Urothelium cell line (cell line): ENCODE measurements at places on chromosomes 16 and 17.

GRCh38 chr16:89084411-89084810, 9.2 kb upstream of the ACSF3 start:
- DNase-seq, result no peak

GRCh38 chr17:17499402-17500145, 3.4 kb upstream of the RASD1 start:
- no peak for DNase-seq

GRCh38 chr16:68388124-68388523, 60.2 kb downstream of the SMPD3 start:
- no peak for DNase-seq

- no peak for DNase-seq
Measured at GRCh38 chr17:82849076-82849945, 9.5 kb upstream of the ZNF750 start.

DNA sequence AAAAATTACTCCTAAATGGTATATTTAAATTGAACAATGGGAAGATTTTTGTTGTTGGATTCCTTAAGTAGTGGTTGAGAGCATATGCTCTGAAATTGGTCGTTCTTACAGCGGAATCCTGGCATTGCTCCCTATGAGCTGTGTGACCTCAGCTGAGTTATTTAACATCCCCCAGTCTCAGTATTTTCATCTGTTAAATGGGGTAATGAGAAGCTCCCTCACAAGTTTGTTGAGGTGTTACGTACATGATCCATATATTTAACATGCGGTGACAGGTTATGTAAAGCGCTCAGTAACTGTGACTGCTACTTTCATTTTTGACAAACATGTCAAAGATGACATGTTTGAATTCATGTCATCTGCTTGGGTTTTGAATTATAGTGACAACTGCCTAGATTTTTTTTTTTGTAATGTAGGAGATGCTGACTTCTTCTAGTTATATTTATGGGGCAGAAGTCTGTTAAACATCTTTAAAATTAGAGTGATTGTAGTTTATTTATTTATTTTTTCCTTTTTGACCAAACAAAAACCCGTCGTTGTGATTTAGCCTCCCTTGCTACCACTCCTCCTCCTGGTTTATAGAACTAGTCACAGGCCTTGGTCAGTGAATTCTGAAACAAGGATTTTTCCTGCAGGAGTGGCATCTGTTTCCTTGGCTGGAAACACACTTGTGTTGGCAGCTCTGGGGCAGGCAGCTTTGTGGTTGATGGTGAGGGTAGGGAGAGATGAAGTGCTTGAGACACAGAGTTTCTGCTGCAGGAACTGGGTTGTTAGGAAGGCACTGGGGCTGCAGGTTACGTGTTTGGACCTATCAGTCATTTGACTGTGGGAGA, 268.8 kb downstream of the SNX29 start:
- DNase-seq, result no peak

DNA sequence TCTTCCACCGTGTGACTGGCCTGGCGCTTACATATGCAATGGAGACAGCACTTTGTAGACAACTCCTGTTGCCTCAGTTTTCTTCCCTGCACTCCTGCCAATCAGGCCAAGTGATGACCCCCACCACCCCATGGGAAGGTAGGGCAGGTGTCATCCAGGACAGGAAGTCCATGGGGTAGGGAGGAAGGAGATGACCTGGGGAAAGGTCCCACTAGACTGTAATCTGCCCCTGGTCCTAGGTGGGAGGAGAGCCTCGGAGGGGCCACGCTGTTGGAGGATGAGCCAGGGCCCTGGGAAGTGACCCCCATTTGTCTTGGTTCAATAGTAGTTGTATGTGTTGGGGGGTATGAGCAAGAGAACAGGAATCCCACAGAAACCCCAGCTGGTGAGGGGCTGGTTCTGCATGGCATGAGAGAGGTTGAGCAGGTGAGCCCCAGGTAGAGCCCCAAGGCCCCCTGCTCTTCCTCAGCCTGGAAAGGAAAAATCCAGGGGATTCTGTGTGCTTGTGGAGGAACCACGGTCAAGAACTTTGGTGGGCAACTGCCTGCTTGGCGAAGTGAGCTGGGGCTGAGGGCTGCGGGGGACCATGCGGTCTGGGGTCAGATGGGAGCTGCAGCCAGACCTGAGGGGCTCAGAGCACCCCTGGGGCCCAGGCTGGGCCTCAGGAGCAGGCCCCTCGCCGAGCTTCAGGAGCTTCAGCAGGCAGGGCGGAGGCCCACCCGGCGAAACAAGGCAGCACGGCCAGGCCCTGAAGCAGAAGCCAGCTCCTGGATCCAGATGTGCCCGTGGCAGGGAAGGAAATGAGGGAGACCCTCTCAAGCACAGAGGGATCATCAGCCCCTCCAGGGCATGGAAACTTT, 50.7 kb downstream of the NT5M start:
- no peak for DNase-seq

- no peak for DNase-seq
Measured at GRCh38 chr16:84464116-84464515, 40.3 kb downstream of the MEAK7 start.

- DNase-seq, result no peak
Measured at GRCh38 chr17:45861165-45861564, 16.5 kb downstream of the SPPL2C start.

GRCh38 chr17:70153210-70153609, 16.1 kb upstream of the KCNJ2 start:
- DNase-seq, result no peak

DNA sequence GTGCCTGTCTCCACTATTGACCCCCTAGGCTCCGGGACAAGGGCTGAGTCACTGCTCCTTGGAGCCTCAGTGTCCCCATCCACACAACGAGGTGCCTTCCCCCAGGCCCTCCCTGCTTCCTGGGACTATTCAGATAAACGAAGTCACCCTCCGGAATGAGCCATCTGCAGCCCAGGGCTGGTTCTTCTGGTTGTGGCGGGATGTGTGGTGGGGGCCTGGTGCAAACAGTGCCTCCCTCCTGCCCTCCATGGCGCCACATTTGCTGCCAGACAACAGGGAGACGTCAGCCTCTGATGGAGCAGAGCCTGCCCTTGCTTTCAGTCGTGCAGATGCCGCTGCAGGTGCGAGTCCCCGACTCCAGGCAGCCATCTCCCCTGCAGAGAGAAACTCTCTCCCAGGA, 5.1 kb upstream of the KRT16 start:
- DNase-seq, result no peak

GRCh38 chr16:2814551-2815298, 2.3 kb upstream of the PRSS21 start:
- no peak for DNase-seq

GRCh38 chr17:19370493-19370960, 7.8 kb upstream of the MAPK7 start:
- DNase-seq, result no peak

GRCh38 chr17:66098040-66098439, 93.9 kb downstream of the CEP112 start:
- DNase-seq, result no peak

- no peak for DNase-seq
Measured at GRCh38 chr16:239948-240277, 5.3 kb downstream of the FAM234A start.

DNA sequence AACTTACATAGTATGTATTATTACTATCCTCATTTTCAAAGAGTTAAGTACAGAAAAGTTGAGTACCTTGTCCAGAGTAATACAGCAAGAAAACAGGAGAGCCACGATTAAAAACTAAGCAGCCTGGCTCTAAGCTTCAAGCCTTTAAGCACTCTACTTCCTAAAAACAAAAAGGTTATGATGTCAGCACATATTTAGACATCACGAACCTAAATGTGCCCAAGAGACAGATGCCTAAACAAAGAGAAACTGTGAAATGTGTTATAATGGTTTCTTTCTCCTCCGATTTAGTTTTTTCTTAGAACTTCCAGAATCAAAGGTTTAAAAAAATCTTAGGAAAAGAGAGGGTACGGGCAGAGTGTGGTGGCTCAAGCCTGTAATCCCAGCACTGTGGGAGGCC, 151.0 kb downstream of the VPS53 start:
- DNase-seq, result no peak

DNA sequence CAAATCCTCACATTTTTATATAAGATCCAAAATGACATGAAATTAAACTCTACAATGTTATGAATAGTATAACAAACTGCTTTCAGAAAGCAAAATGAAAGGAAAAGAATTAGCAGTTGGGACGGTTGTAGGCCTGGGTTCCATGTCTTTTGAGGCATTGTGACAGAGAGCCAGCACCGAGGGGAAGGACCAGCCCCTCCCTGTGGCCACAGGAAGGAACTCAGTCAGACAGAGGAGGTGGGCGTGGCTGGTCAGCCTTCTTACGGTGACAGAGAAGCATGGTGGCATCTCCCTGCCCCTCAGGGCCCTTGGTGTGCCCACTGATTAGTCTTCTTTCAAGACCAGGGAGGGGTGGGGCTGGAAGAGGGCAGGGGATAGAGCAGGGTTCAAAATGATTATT, 5.7 kb downstream of the ZNF319 start:
- peak; percentile 46 for DNase-seq

- no peak for DNase-seq
Measured at GRCh38 chr17:61806936-61807335, 56.4 kb downstream of the BRIP1 start.

- no peak for DNase-seq
Measured at GRCh38 chr16:63769211-63769610, 1352.7 kb downstream of the CDH11 start.

DNA sequence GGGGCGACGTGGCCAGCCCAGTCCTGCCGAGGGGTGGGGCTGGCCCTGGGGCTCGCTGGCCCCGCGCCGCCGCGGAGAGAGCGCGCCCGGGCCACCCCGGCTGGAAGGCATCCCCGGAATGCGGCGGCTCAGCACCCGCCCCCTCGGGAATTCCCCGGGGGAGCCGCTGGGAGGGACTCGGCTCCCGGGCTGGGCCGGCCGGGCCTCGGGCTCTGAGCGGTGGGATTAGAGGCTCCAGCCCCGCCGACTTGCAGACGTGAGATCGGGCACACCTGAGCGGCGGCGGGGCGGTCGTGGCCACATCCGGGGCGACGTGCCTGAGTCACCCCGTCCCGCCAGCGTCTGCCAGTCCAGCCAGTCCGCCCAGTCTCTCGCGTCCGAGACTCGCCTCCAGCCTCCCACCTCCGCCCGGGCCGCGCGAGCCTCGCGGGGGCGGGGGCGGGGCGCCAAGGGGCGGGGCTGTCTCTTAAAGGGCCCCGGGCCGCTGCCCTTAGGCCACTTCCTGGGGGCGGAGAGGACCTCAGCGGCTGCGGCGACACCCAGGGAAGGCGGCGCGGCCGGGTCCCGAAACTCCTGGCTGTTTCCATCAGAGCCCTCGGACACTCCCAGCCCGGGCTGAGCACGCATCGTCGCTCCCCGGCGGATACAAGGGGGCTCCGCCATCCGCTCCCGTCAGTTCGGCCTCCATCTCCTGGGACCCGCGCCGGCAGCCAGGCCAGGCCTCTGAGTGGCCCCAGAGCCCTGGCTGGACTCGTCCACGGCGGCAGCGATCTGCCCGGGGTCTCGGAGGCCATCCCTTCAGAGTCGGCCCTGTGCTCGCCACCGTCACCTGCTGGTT, at the start of gene KCTD11:
KCTD11 (plus strand) TSS at position 498 of the 838 bp plus-strand sequence.
- DNase-seq, result peak; percentile 89

GRCh38 chr16:22694887-22695382, 119.0 kb upstream of the HS3ST2 start:
- peak; percentile 48 for DNase-seq

GRCh38 chr17:50986989-50987660, 121.0 kb upstream of the TOB1 start:
- DNase-seq, result no peak
